ENCODE measurements at places on chromosomes 3 and 15.

- DNase-seq: no peak
Observed at GRCh38 chr3:44093531-44093930, 148.2 kb upstream of the TOPAZ1 start.

- no peak for DNase-seq
Observed at GRCh38 chr3:129662191-129662608, 55.7 kb upstream of the PLXND1 start.

GRCh38 chr15:72991026-72991425 is 61.2 kb upstream of the NEO1 start:
- no peak for DNase-seq

DNA sequence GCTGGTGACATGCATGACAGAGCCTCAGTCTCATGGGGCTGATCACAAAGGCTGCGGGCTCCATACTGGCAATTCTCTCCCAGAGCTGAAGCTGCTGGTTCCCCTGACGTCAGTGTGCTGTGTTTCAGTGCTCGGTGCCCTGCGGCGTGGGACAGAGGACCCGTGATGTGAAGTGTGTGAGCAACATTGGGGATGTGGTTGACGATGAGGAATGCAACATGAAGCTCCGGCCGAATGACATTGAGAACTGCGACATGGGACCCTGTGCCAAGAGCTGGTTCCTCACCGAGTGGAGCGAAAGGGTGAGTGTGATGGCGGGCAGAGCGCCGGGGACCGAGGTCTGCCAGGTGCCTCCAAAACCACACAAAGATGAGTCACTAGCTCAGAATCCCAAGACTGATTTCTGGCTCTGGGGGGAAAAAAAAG is 62.0 kb upstream of the NR2E3 start:
- DNase-seq: no peak

DNA sequence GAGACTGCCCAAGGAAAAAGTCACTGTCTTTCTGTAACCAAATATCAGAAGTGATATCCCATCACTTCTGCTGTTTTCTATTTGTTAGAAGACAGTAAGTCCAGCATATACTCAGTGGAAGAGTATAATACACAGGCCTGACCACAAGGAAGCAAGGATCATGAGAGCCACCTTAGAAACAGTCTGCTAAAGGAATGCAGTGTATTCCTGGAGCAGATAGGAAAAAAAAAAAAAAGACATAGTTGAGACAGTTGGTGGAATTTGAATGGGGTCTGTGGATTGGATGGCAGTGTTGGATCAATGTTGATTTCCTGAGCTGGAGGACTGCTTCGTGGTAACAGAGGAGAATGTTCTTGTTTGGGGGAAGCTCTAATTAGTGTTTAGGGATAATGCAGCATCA is 26.5 kb upstream of the FBXL2 start:
- no peak for DNase-seq

GRCh38 chr3:45120359-45121158 is 25.6 kb downstream of the CDCP1 start:
- DNase-seq: no peak

DNA sequence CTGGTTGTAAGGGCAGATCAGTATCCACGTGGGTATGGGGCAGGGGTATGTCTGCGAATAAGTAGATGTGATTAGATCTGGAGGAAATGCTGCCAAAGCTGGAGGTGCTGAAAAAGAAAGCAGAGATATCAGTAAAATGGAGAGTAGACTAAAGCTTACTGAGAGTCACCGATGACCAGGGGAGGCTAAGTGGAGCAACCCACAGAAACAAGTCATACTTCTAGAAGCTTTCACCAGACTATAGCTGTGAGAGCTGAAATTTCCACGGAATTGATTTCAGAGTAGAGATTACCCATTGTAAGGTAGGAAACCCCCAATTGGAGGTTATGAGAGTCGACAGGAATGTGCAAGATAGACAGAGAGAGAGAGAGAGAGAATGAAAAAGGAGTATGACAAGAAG is 27.5 kb downstream of the ONECUT1 start:
- no peak for DNase-seq

- no peak for DNase-seq
Observed at GRCh38 chr15:68023307-68024101, 30.6 kb upstream of the PIAS1 start.

DNA sequence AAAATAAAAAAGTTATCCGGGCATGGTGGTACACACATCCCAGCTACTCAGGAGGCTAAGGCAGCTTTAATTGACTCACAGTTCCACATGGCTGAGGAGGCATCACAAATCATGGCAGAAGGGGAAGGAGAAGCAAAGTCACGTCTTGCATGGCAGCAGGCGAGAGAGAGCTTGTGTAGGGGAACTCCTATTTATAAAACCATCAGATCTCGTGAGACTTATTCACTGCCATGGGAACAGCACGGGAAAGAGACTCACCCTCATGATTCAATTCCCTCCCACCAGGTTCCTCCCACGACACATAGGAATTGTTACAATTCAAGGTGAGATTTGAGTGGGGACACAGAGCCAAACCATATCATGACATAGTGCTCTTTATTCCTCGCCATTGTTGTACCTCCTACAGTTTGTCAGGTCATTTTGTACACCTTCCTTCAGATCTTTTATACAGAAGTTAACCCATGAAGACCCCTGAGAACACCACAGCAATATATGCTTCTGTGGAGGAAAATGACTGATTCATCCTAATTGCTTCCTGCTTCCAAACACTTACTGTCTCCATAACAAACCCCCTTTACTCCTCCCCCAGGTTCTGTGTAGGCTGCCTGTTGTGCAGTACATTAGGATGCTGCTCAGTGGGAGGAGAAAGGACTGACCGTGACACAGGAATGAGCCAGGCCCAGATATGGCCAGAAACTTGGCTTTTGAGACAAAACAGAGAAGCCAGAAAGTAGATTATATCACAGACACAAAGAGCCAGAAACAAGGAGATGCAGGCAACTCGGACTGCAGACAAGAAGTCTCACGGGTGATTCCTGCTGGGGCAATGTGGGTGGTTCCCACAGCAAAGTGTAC is 67.9 kb upstream of the HEG1 start:
- DNase-seq: peak; percentile 51

- no peak for DNase-seq
Observed at GRCh38 chr3:126481808-126482502, 6.3 kb upstream of the ZXDC start.

DNA sequence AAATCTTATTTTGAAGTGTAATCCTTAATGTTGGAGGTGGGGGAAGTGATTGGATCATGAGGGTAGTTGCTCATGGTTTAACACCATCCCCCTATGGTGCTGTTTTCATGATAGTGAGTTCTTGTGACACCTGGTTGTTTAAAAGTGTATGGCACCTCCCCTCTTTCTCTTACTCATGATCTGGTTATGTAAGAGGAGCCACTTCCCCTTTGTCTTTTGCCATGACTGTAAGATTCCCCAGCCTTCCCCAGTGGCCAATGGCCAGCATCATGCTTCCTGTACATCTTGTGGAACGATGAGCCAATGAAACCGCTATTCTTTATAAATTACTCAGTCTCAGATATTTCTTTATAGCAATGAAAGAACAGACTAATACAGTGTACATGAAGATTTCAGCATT is 39.8 kb upstream of the GMNC start:
- no peak for DNase-seq

- no peak for DNase-seq
Observed at GRCh38 chr3:45640091-45640507, 45.5 kb downstream of the LIMD1 start.

GRCh38 chr3:128486205-128486628 is 6.8 kb downstream of the GATA2 start:
- no peak for DNase-seq

DNA sequence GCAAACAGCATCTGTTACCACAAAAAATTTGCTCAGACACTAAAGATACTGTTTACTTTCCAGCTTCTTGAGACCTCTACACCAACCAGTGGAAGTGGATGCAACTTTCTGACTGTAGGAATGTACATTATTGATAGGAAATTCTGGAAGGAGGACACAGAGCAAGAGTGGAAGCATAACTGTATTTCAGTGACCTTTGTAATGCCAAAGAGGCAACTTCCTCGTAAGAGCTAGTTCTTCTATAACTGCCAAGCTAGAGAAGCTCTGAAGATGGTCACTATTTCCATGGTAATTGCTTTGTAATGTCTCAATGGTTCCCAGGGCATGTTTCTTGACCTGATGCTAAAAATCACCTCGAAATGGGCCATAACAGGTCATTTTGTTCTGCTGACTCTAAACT is 96.3 kb upstream of the SLC2A2 start:
- no peak for DNase-seq

- DNase-seq: peak; percentile 100
Observed at GRCh38 chr3:120093911-120094775, at the start of gene GSK3B. GSK3B (minus strand) TSS chr3:120094447; CDS start chr3:120093434, 1,013 bp downstream.

- DNase-seq: no peak
Observed at GRCh38 chr3:141412936-141413354, 44.6 kb downstream of the ZBTB38 start.

DNA sequence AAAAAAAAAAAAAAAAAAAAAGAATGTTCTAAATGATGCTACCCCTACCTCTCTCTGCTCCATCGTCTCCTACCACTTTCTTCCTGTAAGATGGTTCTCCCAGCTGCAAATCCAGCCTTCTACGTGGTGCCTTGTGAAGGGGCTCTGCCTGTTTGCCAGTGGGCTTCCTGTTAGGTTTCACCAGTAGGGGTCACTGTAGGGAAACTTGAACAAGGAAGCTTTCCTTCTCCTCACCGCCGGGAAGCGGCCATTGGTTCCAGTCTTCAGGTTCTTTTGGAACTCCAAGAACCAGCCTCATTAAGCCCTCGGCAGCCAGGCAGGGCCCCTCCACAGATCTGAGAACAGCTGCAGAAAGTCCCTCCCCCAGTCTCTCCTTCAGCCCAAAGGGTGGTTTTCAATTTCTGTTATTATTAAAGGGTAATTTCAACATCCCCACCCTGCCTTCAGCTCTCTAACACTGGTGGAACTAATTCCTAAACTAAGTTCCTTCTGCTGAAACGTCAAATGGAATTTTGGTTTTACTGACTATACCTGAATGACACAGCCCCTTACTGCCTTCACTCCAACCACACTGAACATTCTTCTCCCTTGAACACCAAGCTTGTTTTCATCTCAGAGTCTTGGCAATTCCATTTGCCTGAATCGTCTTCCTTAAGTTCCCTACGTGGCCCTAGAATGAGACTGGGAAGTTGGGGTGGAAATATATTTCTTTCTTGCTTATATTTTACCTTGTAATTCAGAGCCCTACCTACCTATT is 13.5 kb downstream of the MCCC1 start:
- no peak for DNase-seq

DNA sequence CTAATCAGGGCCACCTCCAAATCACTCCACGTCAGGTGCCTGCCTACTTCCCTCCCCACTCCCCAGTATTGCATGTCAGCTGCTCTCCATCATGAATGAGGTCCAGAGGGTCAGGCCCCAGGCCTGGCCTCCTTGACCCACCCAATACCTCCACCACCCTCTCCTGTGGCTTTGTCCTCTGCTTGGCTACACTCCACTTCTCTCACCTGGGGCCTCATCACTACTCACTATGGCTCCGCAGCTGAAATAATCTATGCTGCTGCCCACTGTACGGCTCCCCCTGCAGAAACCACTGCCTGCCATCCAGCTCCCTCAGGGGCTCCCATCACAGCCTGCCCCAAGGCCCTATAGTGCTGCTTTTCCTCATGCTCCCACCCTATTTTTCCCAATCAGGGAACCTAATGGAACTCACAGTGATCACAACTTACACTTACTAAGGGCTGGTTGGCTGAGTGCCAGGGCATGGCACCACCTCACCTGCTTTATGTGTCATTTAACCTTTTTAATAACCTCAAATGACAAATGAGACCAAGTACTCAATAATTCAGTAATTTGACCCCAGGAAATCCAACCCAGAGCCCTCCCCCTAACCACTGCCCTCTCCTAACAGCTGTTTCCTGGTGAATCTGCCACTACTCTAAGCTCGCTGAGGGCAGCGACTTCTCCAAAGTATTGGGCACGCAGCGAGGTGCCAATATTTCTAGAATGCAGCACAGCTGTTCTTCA is 2.3 kb downstream of the GORASP1 start:
- DNase-seq: no peak

DNA sequence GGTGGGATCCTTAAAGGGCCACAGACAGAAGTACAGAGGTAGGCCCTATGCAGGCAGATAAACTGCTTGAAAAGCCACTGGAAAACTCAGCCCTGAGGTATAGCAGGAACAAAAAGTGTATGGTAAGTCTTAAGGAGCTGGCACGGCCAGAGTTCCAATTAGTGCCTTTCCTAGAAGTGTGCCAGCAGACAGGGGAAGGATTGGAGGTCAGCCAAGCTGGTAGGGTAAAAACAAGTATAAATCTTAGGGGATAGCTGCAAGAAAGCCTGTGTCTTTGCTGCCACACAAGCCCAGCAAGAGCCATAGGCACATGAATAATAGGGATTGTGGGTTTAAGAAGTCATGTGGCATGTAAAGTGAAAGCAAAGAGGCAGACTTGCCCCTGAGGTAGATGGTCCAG is 582.5 kb downstream of the PLOD2 start:
- DNase-seq: no peak

GRCh38 chr3:23594894-23595670 is 210.7 kb upstream of the UBE2E1 start:
- no peak for DNase-seq

GRCh38 chr3:70519913-70520659 is 207.6 kb upstream of the MDFIC2 start:
- DNase-seq: no peak

DNA sequence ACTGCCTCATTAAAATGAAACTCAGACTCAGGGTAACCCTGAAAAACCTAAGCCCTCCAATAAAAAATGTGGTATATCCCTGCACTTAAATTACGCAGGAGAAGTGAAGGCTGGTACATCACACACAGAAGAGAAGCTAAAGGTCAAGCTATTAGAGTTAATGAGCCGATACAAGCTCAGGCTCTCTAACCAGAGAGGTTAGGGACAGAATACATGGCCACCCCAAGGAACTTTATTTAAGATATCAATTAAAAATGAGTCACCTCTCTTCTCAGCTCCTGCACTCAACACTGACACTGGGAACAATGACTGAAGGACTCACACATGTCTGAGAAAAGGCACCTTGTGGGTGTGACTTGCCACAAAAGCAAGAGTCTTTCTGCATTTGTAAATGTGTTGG is 800.6 kb upstream of the CFAP20DC start:
- no peak for DNase-seq

GRCh38 chr3:102038477-102039142 is 189.3 kb downstream of the NFKBIZ start:
- DNase-seq: no peak

DNA sequence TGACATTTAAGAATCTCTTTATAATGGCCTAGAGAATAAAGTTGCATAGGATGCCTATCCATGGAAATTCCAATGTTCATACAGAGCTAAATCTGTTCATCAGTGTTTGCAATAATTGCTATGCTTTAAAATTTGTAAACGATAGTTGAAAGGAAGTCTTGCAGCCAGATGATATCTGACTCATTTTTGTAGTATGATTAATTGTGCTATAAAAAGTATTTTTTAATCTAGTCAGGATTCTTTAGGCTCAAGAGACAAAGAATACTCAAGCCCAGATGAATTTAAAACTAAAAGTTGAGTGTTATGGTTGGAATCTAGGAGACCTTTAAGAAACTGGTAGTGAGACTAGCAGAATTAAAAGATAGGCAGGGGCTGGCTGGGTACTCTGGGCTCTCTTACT is 50.5 kb downstream of the SUCNR1 start:
- no peak for DNase-seq

- no peak for DNase-seq
Observed at GRCh38 chr15:67021455-67021854, 43.9 kb upstream of the SMAD3 start.
